Activated CD4-positive, alpha-beta memory T cell treated with anti-CD3 and anti-CD28 coated beads for 36 hours (primary cell): ENCODE measurements at places on chromosomes 3 and 15. TPM values are rescaled to one million over a fixed set of nuclear protein-coding genes. Genes with fewer than 3 reads are reported as not detected.

Gene TTLL13
- 0.55 TPM for total RNA-seq

Gene ARHGEF26
- total RNA-seq = 0.24 TPM

Gene EPHB1
- total RNA-seq = 1.3 TPM

Gene SLC24A1
- total RNA-seq = 13.5 TPM
